Fibroblast of the conjunctiva (primary cell): ENCODE measurements at places on chromosomes 2 and 18.

GRCh38 chr18:28984731-28985130, 807.8 kb upstream of the CDH2 start:
- no peak for DNase-seq

DNA sequence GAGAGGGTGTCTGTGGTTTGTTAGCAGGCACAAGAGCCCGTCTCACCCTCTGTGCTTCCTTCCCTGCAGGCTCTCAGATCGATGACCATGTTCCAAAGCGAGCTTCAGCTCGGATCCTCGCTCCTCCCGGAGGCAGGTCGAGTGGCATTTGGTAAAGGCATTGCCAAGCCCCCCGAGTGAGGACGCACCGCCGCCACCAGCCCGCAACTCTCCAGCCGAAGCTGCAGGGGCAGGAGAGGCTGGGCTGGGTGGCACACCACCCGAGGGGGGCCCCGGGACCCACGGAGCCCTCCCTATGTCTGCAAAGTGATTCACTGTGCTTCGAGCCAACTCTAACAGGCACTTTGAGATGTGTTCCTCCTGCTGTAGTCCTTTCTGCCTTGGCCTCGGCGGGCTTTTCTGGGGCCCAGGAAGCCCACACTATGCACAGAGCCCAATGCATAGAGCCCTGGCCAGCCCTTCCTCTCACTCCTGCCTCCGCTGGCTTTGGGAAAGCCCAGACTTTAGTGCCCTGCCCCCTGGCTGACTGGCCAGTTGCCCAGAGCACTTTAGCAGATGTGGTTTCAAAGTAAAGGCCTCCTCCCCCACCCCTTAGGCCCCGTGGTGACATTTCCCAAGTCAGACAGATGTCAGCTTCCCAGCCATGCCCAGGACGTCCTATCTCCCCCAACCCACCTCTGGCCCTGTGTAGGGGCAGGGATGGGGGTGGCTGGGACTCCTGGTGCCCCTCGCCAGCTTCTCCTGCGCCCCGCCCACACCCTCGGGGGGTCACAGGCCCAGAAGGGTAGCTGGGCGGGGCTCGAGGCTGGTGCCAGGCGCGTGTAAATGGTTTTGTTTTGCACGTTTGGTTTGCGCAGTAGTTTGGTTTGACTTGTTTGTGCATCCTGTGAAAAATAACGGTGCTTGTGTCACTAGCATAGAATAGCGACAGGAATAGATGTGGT, 23.3 kb upstream of the MAPRE3 start:
- no peak for DNase-seq

- no peak for DNase-seq
These were observed 100.4 kb upstream of the SMAD2 start for GRCh38 chr18:48030616-48031480.

- no peak for DNase-seq
These were observed 25.4 kb upstream of the NRP2 start for GRCh38 chr2:205656941-205657340.

GRCh38 chr2:72625366-72625765, 200.5 kb downstream of the EXOC6B start:
- no peak for DNase-seq

DNA sequence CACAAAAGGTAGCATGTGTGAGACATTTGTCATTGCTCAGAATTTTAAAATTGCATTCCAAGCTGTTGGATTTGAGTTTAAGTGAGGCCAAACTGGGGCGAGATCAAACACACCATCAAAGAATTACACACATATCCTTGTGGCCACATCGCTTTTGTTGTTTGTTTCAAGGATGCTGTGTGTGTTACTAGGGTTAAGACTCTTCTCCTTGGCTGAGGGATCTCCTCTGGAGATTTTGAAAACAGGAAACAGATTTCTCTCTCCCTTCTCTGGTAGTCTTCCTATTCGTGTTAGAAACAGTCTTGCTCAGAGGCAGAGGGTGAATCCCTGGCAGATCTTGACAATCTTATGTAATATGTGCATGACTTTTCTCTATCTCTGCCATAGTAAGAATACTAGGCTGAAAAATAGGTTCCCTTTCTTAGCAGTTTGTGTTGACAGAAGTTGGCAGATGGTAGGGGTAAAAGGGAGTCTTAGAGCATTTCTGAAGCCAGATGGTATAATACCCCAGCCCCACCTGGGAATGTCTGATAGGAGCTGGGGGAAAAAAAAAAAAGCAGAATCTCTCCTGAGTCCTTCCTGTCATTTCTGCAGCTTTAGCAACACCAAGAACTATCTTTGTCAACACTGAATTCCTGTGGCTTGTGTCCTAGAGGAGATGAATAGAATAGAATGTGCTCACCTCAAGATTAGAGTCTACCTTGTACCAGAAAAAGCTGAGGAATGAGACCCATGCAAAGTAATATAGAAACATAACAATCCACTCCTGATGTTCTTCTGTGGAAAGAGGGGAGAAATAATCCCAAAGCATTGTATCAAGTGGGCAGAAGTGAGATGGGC, 101.8 kb downstream of the XRCC5 start:
- DNase-seq = no peak

DNA sequence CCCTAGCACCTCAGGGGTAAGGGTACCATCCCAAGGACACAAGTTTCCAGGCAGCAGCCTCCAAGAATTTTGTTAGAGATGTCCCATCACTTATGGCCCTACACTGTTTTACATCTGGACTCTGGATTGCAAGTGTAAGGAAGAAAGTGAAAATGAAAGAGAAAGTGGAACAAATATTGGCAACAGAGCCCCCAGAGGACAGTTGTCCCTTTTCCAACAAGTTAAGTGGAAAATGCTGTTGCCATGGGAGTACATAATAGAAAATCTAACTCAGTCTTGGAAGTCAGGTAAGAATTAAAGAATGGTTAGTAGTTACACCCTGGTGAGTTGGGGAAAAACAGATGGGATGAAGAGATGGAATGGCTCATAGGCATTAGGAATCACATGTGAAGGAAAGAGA, 50.6 kb downstream of the TTC21B start:
- peak; percentile 33 for DNase-seq

- no peak for DNase-seq
These were observed 87.6 kb upstream of the FAM110C start for GRCh38 chr2:133675-134593.

- DNase-seq = peak; percentile 47
These were observed 43.5 kb downstream of the CWC22 start for GRCh38 chr2:179963626-179964025.

DNA sequence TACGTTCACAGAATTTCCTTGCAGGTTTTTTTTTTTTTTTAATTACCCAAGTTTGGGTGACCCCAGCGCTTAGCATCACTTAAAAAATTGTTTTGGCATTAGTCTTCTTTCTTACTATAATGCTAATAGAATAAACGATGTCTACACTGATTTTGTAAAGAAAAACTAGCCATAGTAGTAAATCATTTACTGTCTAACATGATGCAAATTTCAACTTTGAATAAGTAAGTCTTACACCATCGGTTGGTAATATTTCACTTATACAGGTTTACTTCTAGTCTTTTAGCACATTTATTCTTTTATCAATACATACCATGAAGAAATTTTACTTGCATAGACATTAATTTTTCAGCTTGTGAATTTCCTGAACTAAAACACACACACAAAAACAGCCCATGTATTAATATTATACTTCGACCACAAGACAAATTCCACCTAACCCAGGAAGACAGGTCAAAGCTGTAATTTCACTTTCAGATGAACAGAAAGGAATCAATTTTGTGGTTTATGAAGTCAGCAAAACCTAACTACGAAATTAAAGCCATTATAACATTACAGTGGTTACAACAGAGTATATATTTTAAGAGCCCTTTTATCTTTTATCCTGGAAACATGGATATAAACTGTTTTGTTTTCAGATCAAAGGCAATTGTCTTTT, 1.9 kb downstream of the YES1 start:
- DNase-seq = no peak

DNA sequence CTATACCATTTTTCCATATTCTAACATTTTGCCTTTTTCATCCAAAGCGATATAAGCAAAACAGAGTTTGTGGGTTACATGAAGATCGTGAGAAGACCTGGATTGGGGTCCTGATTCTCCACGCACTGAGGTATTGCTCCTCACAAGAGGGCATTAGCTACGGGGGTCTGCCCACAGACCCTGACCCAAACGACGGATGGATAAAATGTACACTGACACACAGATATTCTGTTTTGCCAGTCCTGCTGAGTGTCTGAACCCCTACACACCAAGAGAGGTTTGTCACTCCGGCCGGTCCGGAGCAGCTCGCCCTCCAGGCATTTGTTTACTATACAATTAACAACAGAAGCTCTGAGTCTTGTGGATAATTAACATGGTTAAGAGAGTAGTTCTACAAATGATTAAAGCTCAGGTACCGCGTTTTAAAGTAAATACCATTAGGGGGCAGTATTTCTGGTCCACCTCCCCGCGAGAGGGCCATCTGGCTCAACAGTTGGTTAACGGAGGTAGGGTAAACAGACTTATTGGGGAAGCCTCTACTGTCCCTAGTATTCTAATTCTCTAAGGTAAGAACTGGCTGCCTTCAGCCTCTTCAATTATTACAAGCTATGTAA, 28.4 kb downstream of the SCYGR8 start:
- DNase-seq = no peak

- no peak for DNase-seq
These were observed 13.9 kb downstream of the RAB31 start for GRCh38 chr18:9721893-9722550.
